ENCODE measurements at places on chromosomes 4 and X.

GRCh38 chrX:110341189-110342035 lies 17.2 kb upstream of the RTL9 start:
- no peak for DNase-seq

DNA sequence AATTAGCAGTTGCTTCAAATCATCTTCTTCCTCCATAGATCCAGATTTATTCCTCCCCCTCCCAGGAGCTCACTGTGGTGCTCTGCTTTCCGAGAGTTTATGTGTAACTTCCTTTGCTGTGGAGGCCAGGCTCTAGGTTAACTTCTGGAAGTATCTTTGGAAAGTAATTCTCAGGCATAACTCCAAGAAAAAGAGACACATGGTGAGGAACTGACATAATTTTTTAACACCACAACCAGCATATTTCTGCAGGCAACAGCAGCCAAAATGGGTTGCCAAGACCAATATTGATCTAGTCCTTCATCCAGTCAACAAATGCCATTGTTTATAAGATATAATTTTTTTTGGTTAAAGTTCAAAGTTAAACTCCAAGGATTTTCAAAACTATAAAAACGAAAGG lies 114.5 kb upstream of the RBPJ start:
- DNase-seq: no peak

DNA sequence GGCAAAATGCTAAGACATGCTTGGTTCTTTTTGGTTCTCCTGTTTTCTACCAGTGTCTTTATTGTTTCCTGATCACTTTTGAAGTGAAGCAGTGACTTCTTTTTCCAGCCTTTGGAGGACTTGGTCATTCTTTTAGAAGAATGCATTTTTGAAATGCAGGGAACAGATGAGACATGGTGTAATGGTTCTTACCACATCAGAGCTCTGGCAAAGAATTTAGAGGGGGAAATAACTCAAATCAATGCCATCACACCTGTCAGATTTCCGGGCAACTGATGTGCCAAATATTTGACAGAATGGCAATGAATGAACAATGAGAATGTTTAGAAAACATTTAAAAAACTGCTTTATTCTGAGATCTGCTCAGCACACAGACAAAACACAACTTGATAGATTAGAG lies 519.6 kb downstream of the IQCM start:
- DNase-seq: no peak

DNA sequence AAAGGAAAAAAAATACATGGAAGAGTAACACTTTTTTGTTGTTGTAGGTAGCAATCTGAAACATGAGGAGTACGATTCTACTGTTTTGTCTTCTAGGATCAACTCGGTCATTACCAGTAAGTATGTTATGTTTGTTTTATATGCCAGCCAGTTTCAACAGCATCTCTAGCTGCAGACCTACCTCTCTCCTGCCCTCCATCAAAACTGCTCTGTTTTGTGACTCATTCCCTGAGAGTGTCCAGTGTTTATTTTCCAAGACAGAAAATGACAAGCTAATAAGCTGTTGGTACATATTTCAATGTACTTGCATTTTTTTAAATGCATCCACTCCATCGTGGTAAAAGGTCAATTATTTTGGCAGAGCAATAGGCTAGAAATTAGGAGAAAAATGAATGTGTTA lies 347 bp downstream of the AMTN start:
- no peak for DNase-seq

GRCh38 chr4:84394386-84394785 lies 104.7 kb downstream of the NKX6-1 start:
- no peak for DNase-seq

- no peak for DNase-seq
Observed at GRCh38 chr4:54558889-54559677, 98.7 kb upstream of the KIT start.

GRCh38 chrX:119272882-119273419 lies 36.9 kb downstream of the PGRMC1 start:
- no peak for DNase-seq

DNA sequence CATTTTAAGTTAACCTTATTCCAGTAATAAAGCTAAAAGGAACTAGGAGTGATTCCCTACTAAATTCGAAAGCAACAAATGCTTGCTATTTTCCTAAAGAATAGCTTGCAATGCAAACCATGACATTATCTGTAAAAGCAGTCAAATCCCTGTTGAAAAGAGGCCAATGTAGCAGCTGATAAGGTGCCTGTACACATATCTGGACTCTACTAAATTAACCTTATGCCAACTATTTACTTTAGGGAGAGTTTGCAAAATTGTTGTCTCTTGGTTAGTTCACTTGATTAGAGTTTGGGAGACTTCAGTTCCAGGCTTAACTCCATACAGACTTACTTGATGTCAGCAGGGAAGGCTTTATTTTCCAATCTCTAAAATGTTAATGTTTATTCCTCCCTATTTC lies 6.0 kb downstream of the IL13RA2 start:
- DNase-seq: no peak

DNA sequence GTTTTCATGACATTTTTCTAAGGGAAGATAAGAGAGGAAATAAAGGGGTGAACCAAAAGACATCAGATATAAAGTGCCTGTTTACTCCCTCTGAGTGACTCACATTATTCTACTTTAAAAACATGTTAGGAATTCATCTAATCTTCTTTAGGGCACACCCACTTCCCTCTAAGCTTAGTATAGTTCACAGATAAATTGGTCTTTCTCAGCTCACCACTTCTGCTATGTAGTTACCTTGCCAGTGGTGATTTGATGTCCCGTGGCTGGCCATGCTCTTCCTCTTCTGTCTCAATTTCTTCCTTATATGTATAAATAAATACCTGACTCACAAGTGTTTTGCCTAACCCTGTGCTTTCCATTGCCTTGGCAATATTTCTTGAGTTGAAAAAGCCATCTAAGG lies 96.8 kb downstream of the PDLIM5 start:
- no peak for DNase-seq

GRCh38 chr4:184460499-184461285 lies 13.7 kb downstream of the IRF2 start:
- no peak for DNase-seq

- DNase-seq: no peak
Observed at GRCh38 chr4:148369919-148370318, 72.3 kb downstream of the NR3C2 start.

DNA sequence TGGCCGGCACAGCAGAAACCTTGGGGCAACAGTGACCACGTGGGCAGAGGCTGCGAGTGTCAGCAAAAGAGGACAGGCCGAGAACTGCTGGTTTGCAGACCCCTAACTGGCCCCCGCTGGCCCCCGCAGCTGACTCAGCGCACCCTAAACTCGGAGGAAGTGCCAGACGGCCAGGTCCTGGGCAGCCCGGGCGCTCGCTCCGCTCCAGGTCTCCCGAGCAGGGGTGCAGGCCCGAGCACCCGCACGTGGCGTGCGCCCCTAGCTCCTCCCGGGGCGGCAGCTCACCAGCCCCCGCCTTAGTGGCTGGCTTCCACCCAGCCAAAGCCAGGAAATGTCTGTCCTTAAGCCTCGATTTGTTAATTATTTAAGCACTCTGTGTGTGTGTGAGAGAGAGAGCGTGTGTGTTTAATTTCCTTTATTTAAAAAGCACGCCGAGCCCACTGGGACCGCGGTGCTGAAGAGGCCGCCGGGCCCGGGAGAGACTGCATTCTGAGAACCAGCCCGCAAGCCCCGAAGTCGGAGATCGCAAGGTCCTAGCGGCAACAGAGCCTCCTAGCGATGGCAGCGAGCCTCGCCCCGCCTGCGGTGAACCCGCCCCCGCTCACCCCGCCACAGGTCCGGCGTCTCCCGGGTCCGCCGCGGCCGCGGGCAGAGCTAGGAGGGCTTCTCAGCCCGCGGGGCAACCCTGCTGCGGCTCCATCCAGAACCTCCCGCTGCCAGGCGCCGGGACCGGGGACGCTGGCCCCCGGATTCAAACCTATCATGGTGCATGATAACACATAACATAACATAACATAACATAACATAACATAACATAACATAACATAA lies 45.9 kb upstream of the CDKN2AIP start:
- peak; percentile 77 for DNase-seq

- no peak for DNase-seq
Observed at GRCh38 chr4:152112190-152112589, 351.4 kb upstream of the GATB start.

GRCh38 chrX:140206657-140207056 lies 241.3 kb upstream of the CXorf66 start:
- DNase-seq: no peak

DNA sequence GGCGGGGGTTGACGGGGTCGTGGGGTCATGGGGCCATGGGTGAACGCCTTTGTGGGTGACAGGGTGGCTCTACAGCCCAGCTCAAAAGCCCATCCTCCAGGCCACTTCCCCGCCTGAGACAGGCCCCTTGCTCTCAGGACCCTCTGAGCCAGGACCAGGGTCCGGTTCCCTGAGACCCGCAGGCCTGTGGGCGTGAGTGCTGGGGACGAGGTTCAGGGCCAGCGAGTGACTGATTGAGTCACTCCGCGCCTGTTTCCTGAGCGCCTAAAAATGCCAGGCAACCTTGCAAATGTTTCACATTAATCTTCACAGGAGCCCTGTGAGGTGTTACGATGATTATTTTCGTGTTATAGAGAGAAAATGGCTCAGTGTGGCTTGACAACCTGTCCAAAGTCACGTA lies 97.8 kb downstream of the ZNF674 start:
- no peak for DNase-seq

GRCh38 chrX:69457756-69458155 lies 46.4 kb upstream of the NALF2 start:
- no peak for DNase-seq

DNA sequence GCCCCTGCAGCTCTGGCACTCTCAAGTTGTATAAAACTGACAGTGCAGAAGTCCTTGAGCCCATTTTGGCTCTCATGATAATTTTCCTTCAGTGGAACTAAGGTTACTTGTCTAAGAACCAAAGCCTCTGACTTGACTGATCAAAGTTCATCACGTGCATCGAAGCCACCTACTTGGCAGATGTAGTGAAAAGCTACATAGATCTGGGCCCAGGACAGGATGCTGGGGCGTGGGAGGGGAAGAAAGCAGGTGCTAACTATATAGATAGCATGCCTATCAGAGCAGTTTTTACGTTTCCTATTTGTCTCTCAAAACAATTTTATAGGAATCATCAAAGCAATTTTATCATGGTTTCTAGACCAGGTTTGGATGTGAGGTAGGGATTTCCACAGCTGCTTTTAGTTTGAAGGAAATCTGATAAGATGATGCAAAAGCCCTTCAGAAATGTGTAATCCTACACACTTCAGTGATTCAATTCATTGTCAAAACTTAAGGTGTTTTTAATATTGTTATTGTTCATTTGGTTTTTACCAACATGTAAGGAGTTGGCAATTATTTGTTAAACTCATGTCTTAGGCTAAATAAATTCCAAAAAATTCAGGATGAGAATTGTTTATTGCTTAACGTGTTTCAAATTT lies 1.2 kb upstream of the CD40LG start:
- DNase-seq: peak; percentile 30

GRCh38 chr4:73055241-73055897 lies 14.1 kb downstream of the COX18 start:
- DNase-seq: no peak

GRCh38 chr4:12846368-12846767 lies 637.8 kb downstream of the RAB28 start:
- DNase-seq: no peak

DNA sequence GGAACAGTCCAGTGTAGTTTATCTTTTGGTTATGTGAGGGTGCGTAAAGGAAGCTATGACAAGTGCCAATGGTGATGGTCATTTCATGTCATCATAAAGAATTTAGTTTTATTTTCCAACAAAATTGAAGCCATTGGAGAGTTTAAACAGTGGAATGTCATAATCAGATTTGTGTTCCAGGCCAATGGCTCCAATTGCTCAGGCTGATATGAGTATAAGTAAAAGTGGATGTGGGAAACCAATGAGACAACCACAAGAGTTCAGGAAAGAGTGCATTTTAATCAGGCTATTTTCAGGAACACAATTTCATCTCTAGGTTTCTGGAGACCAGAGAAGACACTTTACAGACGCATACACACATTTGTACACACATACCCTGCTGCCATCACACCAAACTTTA lies 20.7 kb downstream of the SPANXC start:
- no peak for DNase-seq

GRCh38 chr4:125131891-125132680 lies 182.7 kb upstream of the FAT4 start:
- no peak for DNase-seq

GRCh38 chr4:142690406-142691163 lies 155.5 kb downstream of the INPP4B start:
- DNase-seq: no peak

DNA sequence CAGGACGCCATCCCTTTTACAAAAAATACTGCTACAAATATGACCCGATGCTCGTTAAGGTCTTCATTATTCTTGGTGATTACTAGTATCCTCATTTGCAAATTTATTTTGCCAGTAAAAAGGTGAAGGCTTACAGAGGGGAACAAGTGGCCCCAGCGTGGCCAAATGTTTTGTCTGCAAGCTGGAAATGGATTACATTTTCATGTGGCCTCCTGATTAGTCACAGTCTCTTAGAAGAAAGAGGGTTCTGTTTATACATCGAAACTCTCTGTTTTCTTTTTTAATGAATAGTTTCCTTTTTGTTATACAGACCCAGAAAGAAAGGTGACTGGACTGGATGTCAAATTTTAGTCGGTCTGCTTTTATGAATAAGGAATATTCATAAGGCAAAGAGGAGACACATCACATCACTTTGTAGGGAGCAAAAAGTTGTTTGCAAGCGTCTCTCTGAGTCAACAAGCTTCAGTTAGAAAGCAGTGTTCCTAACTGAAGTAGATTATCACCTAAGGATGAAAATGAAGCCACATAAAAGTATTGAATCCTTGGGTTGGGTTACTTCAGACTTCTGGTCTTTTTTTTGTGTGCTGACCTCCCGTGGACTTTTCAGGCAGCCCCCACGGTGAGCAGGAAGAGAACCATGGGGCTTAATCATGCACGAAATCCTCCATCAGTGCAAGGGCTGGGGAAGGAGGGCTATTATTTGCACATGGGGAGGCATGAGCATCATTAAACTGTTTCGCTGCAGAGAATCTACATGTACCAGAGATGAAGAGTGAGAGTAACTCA lies 125.6 kb downstream of the ARSF start:
- no peak for DNase-seq

- no peak for DNase-seq
Observed at GRCh38 chr4:38387819-38388218, 276.2 kb upstream of the KLF3 start.

DNA sequence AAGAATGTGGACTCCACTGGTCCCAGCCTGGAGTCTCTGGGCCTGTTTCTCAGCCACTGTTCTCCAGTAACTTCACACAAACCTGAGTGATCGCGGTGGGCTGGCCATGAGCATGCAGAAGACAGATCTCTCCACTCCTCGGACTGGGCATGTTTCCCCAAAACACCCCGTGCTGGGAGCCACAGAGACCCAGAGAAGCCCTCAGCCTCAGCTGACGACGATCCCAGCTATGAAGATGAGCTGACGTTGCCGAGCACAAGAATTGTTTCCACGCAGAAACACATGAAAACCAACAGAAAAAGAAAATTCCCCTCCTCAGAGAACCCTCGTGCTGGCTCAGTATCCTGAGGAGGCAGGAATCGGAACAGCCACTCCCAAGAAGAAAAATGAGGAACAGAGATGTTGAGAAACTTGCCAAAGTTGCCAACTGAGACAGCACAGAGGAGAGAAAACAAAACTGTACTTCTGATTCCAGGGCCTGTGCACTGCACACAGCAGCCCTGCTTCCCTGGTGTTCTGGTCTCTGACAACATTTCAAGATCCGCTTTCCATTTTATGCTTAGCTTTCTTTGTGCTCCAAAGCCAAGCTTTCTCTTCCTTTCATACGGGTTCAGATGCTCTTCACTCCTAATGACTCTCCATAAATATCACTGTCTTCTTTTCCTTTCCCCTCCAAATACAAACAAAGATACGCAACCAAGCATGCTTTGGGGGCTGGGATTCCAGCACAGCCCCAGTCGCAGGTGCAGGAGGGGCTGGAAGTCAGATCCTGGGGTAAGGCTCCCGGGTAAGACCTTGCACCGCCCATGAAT lies 81.4 kb downstream of the IRF2 start:
- no peak for DNase-seq
